Stimulated activated naive CD8-positive, alpha-beta T cell treated with anti-CD3 and anti-CD28 coated beads, Interleukin-15, amount 100 ng/mL, for 72 hours (primary cell): ENCODE measurements at places on chromosomes 2 and 18.

DNA sequence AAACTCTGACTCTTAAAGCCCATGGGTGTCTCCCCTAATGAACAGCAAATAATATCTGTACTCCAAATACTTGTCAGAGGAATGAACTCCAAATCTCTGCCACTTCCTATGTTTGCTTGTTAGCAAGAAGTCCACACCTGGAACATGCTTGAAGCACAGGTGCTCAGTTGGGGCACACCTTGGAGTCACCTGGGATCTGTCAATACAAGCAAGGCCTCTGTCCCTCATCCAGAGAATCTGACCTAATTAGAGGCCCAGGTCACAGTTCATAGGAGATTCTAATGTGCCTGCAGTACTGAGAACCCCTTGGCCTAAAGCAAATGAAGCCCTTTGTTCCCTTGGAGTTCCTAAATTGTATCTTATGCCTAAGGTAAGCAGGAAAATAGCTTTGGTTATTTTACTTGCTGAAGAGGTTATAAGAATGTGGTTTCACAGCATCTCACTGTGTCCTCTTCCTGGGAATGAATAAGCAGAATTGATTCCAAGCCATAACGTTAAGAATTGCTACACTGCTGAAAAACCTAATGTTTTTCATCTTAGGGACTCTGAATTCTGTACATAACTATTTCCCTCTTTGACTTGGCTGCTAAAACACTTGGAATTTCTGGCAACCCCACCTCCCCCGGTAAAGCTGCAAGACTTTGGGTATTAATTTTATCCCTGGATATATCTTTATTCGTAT, 113.4 kb downstream of the PIEZO2 start:
- no peak for DNase-seq

DNA sequence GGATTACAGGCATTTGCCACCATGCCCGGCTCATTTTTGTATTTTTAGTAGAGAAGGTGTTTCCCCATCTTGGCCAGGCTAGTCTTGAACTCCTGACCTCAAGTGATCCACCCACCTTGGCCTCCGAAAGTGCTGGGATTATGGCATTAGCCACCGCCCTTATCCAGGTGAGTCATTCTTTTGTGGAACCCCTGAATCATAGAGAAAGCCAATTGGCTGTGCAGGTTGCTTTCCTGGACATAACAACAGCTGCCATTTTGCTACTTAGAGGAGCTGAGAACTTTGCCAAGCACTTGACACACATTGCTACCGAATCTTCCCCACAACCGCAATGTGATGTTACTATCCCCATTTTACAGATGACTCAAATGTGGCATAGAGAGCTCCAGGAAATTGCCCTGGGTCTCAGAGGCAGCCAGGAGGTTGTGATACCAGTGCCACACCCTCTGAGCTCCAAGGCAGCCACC, 36.0 kb downstream of the SETBP1 start:
- no peak for DNase-seq

DNA sequence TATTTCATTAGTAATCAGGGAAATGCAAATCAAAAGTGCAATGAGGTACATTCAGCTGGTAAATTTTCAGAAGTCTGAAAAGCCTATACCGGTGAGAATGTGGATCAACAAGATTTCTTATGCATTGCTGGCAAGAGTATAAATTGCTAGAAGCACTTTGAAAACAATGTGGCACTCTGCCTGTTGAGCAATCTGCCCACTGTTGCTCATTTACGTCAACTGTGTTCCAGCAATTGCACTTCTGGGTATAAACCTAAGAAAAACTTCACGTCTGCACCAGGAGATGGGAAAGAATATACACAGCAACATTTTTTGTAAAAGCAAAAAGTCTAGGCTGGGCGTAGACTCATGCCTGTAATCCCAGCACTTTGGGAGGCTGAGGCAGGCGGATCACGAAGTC, 40.8 kb downstream of the MTERF4 start:
- no peak for DNase-seq

DNA sequence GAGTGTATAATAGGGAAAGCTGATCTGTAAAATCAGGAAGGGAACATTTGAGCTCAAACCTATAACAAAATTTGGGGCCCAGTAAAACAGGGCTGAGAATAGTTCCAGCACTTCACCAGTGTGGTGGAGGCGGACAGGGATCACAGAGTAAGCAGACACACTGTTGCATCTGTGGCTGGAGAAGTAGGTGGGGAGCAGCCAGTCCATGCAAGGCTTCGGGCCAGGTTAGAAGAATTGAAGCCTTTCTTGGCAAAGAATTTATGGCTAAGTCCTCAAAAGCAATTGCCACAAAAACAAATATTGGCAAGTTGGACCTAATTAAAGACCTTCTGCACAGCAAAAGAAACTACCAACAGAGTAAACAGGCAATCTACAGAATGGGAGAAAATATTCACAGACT, 93.8 kb upstream of the ZBTB14 start:
- no peak for DNase-seq

GRCh38 chr18:62838475-62839098, 123.2 kb downstream of the PHLPP1 start:
- DNase-seq: no peak

- DNase-seq: no peak
These were observed 361.1 kb upstream of the SLC14A2 start for GRCh38 chr18:45253973-45254708.

DNA sequence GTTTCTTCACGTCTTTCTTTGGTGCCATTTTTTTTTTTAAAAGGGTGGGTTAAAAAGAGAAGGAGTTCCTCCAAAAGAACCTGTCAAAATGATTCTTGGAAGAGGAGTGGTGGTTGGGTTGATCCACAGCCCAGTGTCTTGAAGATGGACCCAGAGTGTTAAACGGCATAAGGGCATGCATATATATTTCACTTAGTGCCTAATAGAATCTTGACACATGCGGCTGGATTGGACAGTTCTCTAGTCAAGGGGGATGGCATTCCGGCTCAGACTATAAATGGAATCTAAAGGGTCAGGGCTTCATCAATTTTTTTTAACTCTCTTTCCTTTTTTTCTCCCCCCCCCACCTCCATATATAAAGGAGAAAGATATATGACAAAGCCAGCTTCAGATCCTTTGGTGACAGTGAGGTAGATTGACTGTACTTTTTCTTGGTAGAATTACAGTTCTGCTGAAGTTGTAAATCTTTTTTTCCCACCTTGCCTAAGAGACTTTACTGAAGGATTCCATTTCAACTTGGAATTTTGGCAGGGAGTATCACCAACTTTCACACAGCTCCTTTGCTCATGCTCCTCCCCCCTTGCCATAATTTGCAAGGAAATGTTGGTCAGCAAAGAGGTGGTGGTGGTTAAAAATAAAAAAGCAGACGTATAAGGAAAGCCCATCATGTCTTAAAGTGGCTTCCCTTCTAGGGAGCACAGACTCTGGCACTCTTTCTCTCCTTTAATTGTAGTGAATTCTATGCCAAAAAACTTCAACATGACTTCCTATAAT, at the start of gene MYL1:
MYL1 (minus strand) TSS at position 160 of the 774 bp plus-strand sequence; CDS start at position 28, 132 bp downstream.
- DNase-seq: no peak

- no peak for DNase-seq
These were observed 51.6 kb downstream of the SRBD1 start for GRCh38 chr2:45559436-45559835.

DNA sequence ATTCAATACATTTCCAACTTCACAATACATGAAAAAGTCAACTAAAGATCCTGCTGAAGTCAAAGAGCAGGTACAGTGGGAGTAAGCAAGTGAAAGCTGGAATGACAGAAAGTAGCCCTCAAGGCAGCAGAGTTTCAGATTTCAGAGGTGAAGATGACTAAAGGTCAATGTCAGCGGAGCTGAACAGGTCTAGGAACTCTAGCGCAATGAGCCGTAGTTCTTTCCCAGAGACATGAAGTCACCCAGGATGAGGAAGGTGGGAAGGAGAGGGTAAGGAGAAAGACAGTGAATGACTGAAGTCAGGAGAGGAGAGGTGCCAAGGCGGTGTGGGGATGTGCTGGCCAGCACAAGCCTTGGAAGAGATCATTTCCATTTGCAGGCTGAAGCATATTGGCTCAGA, 28.1 kb downstream of the PTPN2 start:
- no peak for DNase-seq

DNA sequence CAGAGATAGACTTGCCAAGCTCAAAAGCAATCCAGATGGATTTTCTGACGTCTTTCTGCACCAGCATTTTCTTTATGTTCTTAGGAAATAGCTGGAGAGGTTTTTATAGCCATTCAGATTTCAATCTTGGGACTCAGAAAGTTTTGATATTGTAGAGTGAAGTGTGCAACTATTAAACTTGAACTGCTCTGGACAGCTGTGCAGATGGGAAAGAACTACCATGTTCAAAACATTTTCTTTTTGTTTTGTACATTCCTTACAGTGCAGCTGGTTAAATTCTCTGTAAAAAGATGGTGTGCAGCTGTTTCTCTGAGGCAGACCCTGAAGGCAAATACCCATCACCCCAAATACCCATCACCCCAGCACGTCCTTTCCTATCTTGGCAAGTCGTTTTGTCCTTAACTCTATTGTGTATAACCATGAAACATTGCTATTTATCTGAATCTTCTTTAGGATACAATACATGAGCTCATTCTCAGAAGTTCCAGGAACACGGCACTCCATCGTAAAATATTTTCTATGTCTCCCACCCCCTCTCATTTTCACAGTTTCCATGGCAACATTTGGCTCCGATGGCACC, 38.8 kb downstream of the AQP4 start:
- DNase-seq: no peak

GRCh38 chr2:161725297-161725696, 101.1 kb downstream of the SLC4A10 start:
- no peak for DNase-seq

GRCh38 chr2:105393373-105394055, 5.3 kb downstream of the FHL2 start:
- no peak for DNase-seq

- no peak for DNase-seq
These were observed 1335.8 kb upstream of the CDH2 start for GRCh38 chr18:29512761-29513160.

DNA sequence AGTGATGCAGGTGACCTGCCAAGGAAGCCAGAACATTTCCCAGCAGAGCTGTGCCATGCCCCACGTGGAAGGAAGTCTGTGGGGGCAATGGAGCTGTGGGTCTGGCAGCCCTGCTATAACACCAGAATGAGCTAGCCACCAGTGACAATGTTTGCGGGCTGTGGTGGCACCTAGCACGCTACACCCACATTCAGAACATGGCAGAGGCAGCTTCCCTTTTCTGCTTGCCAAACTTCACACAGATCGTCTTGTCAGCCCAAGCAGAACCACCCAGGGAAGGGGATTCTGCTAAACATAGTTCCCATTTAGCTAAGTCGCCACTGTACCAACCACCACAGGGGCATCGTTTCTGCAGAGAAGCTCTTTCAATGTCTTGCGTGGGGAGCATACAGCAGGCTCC, 27.0 kb upstream of the CCDC93 start:
- DNase-seq: no peak

GRCh38 chr2:128198656-128199055, 107.7 kb downstream of the UGGT1 start:
- DNase-seq: no peak

- no peak for DNase-seq
These were observed 32.8 kb downstream of the MSH6 start for GRCh38 chr2:47815764-47816163.

GRCh38 chr2:67039517-67040103, 357.5 kb upstream of the ETAA1 start:
- DNase-seq: no peak

DNA sequence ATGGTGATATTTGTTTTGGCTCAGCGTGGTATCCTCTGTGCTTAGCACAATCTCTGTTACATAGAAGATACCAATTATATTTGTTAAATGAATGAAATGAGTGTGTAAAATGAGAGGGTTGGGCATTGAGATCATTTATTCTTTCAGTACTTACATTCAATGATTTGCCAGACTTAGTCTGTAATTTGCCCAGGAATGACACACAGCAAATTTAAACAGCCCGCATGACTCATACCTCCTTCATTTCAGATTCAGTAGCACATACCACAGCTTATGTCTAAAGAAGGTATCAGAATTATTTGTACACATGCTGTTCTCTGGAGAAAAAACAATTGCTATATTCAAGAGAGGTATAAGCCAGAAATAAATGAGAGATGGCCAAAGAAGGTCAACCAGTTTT, 37.0 kb downstream of the KLHL14 start:
- no peak for DNase-seq

DNA sequence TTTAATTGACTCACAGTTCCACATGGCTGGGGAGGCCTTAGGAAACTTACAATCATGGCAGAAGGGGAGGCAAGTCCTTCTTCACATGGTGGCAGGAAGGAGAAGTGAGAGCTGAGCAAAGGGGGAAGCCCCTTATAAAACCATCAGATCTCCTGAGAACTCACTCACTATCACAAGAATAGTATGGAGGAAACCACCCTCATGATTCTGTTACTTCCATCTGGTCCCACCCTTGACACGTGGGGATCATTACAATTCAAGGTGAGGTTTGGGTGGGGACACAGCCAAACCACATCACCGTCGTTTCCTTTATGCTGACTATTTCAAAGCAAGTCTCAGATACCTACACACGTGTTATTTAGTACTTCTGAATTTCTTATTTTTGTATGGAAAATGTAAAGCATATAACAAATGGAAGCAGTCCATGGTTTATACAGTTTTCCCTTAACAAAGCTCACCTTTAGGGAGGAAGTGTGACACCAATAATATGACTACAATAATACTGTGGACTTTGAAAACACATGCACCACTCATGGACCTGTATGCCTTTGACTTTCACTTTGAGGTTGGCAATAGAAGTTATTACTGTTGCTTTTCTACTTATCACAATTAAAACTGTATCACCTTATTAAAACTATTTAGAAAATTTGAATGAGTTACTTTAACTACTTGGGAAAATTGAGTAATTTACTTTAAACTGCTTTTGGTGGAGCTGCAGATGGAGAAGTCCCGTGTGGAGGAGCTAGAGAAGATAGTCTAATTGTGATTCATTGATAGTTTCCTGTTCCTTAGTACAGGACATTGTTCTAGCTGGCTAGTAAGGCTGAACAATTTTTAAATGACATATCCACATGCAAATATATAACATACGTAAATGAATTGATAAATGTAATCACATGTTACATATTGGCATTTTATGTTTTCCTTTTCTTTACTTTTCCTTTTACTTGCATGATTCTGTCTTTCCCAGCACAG, 37.3 kb downstream of the MTCL1 start:
- no peak for DNase-seq

GRCh38 chr18:8734496-8734895, 29.1 kb downstream of the MTCL1 start:
- DNase-seq: no peak

DNA sequence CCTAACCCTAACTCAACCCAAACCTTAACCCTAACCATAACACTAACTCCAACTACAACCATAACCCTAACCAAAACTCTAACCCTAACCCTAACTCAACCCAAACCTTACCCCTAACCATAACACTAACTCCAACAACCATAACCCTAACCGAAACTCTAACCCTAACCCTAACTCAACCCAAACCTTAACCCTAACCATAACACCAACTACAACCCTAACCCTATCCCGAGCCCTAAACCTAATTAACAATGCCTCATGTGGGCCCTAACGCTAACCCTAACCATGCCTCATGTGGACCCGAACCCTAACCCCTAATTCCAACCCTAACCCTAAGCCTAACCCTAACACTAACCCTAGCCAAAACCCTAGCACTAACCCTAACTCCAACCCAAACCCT, 11.5 kb upstream of the GPR35 start:
- DNase-seq: no peak

- no peak for DNase-seq
These were observed 34.9 kb downstream of the BCL11A start for GRCh38 chr2:60518567-60518966.

- DNase-seq: no peak
These were observed 872 bp downstream of the DSG2 start for GRCh38 chr18:31498574-31499524.

- DNase-seq: no peak
These were observed 57.3 kb upstream of the TANK start for GRCh38 chr2:161102770-161103450.
